Breast epithelium (tissue), 4 donors: ENCODE measurements at places on chromosomes 3 and 15. TPM values are rescaled to one million over a fixed set of nuclear protein-coding genes. Genes with fewer than 3 reads are reported as not detected.

GRCh38 chr3:5252131-5252530 is 64.6 kb downstream of the EDEM1 start:
- no peaks in the 10 kb centered on the region for H3K27me3 ChIP-seq
- no peak overlapping the region for H3K27ac ChIP-seq
- DNase-seq: no peak
- H3K36me3 ChIP-seq: no peaks in the 10 kb centered on the region
- H3K4me3 ChIP-seq: no peak overlapping the region
- H3K4me1 ChIP-seq: no peaks in the 10 kb centered on the region

Gene GOLGA6D
- not detected for total RNA-seq

GRCh38 chr15:48861813-48862431 is 16.0 kb upstream of the EID1 start:
- H3K27ac ChIP-seq: no peak overlapping the region
- no peaks in the 10 kb centered on the region for H3K4me1 ChIP-seq
- no peak for DNase-seq
- H3K27me3 ChIP-seq: no peaks in the 10 kb centered on the region

Gene MPI
- total RNA-seq: 70.1 TPM

DNA sequence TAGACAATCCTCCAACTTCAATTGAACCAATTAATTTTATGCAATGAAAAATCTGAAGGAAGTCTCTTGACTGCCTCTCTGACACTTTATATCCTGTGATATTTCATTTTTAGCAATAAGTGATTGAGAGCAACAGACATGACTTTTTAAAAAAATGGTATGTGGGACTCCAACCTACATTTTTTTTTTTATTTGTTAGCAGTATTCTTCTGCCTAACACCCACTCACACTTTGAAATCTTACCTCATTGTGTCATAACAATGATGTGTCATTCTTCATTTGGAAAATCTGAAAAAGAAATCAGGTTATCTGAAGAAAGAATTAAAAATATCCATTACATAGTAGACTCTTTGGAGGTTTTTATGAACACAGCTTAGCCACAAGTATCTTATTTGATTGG is 541.3 kb upstream of the KCNMB2 start:
- no peaks in the 10 kb centered on the region for H3K27me3 ChIP-seq
- H3K4me3 ChIP-seq: no peak overlapping the region
- H3K4me1 ChIP-seq: no peaks in the 10 kb centered on the region
- H3K27ac ChIP-seq: no peak overlapping the region
- no peak for DNase-seq
- H3K36me3 ChIP-seq: no peaks in the 10 kb centered on the region
